ENCODE measurements at places on chromosomes 6 and 20.

DNA sequence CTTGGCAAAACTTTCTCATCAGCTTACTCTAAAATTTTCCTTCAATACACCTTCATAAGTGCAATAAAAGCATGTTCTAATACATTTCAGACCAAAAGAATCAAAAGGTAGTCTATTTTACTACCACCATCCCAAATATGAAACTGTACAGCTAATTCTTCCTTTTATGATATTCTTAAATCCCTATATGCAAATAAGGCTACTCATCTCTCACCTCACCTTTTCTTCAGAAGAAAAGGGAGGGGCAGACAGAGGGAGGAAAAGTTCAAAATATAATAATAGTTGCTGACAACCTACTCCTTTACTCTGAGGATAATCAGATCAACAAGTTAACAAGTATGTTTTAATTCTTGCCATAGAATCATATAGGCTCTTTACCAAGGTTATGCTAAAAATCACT, 7.4 kb downstream of the C6orf120 start:
- no peak for DNase-seq

DNA sequence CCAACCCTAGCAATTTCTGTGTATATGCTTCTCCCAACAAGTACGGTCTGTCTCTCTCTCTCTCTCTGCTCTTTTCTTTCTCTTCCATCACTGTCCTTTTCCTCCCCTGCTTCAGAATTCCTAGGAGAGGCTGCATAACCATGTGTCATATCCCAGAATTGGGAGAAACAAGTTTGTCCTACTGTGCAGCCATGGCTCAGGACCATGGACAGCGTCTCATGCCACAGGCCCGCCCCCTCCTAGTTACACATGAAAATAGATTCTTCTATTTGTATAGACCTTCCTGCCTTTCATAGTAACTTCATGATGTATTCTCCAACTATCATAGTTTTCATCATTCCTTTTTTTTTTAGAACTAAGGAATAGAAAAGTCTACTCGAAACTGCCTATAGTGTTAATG, 98.0 kb downstream of the FNDC1 start:
- DNase-seq: no peak

DNA sequence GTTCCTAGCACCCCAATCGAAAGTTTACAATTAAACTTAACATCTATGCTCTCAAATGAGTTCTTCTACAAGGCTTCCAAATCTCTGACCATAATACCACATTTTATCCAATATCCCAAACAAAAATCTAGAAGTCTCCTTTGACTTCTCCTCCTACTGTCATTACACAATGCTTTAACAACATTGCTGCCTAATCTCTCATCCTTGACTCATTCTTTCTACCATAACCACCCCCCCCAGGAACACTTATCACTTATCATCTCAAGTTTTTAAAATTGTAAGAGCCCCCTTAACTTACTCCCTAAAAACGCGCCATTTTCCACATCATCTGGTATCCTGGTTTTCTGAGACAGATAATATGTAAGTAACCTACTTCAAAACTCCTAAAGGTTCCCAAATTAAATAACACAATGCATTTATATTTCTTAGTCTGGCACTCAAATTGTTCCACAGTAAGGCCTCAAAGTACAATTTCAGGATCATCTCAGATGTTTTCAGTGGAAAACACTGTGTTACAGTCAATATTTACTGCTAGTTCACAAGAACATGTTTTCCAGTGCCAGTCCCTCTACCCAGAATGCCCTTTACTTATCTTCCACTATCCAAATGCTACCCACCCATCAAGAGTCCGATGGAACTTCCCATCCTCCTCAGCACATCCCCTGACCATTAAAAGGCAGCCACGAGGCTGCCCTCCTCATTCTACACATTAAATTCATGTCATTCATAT, 308.2 kb upstream of the THEMIS start:
- no peak for DNase-seq

DNA sequence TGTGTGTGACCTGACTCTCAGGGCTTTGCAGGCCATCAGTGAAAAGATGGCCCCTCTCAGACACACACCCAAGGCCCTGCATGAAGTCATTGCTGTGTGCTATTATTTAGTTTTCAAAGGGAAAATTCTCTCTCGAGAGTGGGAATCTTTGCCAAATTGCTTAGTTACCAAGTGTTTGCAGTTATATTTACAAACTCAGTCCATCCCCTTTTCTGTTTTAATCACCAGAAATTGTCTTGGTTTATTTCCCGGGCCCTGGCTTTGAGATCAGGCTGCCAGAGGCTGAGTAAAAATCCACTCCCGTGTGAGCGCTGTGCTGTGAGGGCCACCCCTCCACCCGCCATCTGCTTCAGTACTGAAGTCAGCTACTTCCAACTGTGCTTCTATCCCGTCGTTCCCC, 163.1 kb downstream of the SOD2 start:
- DNase-seq: no peak

- no peak for DNase-seq
Observed at GRCh38 chr6:148524471-148524882, 181.8 kb downstream of the SASH1 start.
